Adrenal gland (tissue), 19 donors: ENCODE measurements at places on chromosomes 2 and 18. TPM values are rescaled to one million over a fixed set of nuclear protein-coding genes. Genes with fewer than 3 reads are reported as not detected.

- DNase-seq = no peak
Observed at GRCh38 chr2:102245266-102246151, 58.7 kb downstream of the IL1RL2 start.

GRCh38 chr18:75783566-75784281 is 356.2 kb upstream of the SMIM21 start:
- no peak for DNase-seq

The RFX8 gene
- total RNA-seq = 21.8 TPM

DNA sequence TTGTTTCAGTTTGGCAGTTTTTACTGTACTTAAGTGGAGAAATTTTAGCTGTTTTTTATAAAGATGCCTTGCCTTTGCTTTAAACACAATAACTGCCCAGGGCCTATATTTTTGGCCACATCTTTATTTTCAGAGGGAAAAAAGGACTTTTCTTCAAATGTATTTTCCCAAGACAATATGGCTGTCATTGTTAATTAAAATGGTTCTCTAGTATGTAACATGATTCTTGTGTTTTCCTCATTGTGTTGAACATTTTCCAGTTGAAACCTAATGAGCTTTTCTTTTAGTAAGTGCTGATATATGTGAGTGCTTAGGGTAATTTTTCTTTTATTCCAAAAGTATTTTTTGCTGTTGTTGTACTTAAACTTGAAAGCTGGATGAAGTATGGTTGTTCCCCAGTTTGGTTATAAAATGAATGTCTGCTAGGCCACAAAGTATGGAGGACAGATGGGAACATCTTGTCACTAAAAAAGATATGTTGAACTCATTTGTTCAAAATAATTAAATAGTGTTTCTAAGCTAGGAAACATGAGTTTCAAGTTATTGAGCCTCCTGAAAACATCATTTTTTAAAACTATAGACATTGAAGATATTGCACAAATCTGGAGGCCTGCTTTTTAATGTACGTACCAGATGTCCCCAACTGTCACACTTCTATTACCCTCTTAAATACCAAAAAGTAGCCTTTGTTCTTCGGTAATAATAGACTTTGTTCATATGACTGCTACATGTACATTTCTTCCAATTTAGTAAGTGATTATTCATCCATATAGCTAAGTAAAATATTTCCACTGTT is 147.5 kb upstream of the DAPL1 start:
- DNase-seq = no peak

DNA sequence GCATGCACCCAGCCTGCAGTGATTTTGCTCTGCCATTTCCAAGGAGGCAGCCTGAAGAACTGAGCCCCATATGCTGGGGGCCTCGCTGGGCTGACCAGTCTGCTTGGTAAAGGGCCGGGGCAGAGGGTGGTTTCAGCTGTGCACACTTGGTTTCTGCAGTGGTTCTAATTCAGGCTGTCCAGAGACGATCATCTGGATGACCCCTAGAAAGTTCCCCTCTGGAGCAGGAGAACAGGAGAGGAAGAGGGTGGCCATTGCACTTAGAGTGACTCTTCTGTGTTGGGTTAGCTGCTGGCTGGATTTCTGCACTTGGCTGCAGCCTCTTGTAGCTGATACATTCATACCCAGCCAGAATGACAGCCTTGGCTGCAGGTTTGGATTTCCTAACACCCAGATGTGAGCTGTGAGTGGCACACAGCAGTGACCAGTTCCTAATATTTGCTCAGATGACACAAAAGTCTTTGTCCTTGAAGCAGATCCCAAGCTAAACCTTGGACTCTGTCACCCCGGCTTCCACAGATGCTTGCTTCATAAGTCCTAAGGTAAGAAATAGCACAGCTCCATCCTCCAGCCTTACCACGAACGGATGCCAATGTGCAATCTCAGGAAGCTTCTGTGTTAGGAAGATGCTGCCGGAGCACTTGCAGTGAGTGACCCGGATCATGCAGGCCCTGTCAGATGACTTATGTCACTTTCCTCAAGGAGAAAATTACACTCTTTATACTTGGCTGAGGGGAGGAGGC is 105.6 kb downstream of the HNRNPLL start:
- peak; percentile 45 for DNase-seq
